ENCODE measurements at places on chromosomes 6 and 20.
A peak's percentile ranks its signal among the peaks of the same experiment; 100 is the strongest.

DNA sequence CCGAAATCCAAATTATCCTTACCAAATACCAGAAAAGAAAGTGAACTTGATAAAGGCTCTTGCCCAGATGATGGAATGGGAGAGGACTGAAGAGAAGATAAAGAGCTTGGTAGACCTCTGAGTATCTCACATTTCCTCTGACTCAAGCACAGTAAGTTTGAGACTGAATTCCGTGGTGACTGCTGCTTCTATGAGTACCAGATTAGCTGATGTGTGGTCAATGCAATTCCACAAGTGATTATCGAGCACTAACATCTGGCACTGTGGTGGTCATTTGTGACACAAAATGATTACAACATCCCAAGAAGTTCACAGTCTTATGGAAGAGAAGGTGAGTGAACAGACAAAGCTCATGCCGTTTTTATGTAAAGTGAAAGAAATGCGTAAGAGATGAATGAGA is 2.6 kb upstream of the RPS6KA2 start:
- no peak for DNase-seq

DNA sequence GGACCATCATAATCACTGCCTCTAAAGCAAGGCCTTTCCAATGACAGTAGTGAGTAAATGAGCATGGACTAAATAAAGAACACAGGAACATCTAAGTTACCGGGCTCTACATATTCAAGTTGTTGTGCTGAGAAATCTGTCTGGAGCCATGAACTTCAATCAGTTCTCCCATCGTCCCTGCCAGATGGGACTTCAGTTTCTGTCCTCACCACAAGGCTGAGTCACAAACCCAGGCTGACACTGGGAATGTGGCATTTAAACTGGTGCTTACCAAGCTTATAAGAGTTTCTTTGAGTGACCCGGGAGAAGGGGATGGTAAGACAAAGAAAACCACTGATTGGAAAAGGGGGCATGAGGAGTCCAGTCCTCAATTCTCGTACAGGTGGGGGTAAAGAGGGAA is 497.0 kb downstream of the MAFB start:
- no peak for DNase-seq

- DNase-seq = peak; percentile 2
Measured at GRCh38 chr6:145147981-145148749, 587.2 kb downstream of the EPM2A start.

GRCh38 chr6:136359851-136360250 is 70.2 kb upstream of the BCLAF1 start:
- DNase-seq = no peak

- DNase-seq = no peak
Measured at GRCh38 chr6:1958257-1958656, 287.1 kb downstream of the GMDS start.

DNA sequence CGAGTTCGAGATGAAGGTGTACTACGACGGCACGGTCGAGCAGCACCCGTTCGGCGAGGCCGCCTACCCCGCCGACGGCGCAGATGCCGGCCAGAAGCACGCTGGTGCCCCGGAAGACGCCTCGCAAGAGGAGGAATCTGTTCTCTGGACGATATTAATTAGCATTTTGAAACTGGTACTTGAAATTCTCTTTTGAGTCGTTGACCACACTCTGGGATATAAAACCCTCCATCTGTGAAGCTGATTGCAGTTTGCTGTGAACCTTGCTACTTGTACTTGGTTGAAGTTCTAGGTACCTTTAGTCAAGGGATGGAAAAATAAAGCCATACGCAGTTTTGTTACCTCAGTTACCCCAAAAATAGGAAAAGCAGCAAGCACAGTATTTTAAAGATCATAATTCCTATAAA is 917 bp downstream of the C6orf120 start:
- DNase-seq = no peak

- no peak for DNase-seq
Measured at GRCh38 chr6:2482773-2483172, 237.4 kb upstream of the GMDS start.

Measured in hepatic stellate cell (primary cell).